ENCODE measurements at places on chromosomes 2 and 18.

DNA sequence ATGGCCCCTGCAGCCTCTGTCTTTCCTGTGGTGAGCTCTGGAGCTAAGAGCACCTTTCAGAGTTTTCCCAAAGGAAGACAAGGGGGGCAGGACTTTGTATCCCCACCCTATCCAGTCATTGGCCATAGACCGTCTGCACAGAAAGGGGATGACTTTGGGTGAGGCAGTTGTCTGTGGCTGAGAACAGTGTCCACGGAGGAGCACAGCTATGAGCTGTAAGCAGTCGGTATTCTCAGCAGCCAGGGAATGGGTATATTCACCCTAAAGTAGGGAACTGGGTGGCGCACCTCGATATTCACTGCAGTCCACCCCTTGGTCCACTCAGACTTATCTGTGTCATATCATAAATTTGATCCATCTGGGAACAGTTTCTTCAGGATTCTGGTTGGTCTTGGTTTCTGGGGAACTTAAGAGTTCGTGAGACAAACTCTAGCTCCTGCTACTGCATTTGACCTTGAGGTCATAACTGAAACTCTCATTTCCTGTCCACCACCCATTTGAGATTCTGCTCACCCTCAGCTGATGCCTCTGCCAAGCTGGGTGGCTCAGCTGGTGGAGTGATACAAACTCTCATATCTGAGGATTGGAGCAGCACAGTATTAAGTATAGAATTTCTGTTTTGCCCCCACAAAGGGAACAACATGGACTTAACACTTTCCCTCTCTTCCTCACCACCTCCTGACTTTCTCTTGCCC, 45.2 kb upstream of the SCG2 start:
- DNase-seq: no peak

DNA sequence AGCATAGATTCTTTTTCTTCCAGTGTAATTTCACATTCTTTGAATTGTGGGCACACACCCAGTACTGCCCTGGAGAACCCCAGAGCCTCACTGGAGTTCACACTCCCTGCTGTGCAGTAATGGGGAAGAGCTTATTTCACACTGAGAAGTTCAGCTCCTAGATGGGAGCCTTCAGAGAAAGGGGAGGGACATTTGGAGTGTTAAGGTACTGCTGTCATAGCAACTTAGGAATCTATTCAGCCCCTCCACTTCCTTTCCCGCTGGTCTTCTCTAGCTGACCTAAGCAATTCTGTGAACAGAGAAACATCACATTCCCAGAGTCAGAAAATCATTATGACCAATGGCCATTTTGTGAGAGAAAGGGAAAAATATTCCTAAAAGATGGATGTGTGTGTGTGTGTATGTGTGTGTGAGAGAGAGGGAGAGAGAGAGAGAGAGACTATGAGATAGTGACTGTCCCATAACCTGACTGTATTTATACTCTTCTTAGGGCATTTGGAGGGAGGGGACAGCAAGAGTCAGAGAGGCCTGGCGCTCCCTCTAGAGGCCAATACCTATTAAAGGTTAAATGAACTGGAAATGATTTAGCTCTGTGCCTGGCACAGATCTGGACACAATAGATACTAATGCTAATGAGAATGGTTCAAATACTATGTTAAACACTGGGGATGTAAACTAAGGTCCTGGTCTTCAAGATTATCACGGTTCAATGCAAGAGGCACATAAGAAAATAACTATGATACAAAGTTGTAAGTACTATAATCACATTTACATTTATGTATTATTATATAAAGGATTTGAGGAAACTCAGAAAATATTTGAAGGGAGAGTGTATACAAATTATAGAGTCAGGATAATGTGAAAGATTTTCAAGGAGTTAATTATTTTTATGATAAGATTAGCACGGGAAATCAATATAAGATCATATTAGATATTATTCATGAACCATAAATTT, 41.5 kb upstream of the RPE start:
- no peak for DNase-seq

DNA sequence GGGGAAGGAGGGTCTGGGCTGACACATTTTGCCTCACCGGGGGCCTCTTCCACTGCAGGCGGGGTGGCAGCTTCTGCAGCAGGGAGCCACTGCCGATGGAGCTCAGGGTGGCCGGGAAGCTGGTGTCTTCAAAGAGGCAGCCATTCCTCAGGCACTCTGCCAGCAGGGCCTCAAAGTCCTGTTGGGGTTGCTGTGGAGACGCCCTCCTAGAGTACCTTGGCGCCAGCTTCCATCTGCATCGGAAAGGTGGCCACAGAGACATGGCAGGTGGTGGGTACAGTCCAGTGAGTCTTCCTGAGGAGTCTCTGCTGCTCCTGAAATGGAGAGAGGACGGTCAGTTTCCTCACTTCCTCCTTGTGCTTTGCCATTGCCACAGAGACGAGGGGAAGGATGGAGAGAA, 12.1 kb downstream of the CAPN14 start:
- no peak for DNase-seq

DNA sequence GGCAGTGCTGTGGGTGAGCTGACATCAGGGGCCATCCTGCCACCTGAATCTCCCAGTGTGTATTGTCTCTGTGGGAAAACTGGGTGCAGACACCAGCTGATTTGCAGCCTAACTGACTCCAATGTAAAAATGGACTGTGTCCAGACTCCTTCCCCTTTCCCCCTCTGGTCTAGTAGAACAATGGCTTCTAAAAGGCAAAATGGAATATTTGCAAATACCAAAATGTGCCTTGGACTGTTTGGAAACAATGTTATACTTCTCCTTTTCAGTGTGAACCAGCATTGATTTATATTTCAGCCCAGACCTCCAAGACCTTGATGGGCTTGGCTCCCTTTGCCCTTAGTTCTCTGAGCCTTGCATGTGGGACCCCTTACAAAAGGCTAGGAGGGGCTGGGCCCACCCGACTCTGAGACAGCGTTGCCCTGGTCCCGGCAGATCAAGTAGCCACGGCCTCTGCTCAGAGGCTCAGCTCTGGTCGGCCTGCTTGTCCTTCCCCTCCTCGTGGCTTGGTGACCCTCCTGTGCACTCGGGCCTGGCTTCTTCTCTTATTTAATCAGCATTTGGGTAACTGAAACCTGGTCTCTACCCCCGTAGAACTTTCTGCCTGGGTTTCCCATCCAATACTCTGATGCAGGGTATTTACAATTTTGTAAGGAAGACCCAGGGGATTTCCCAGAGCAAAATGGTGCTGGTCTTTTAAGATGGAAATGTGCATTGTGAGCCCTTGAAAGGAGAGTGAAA, 18.0 kb upstream of the ACKR3 start:
- DNase-seq: no peak

All from kidney epithelial cell (primary cell).